ENCODE measurements at places on chromosomes 11 and 22. TPM values are rescaled to one million over a fixed set of nuclear protein-coding genes. Genes with fewer than 3 reads are reported as not detected.

Gene ADAMTS15
- total RNA-seq = 0.05 TPM

Gene ALKBH3
- 38.5 TPM for total RNA-seq

Gene SPON1
- 1.6 TPM for total RNA-seq

Gene INS
- not detected for total RNA-seq

DNA sequence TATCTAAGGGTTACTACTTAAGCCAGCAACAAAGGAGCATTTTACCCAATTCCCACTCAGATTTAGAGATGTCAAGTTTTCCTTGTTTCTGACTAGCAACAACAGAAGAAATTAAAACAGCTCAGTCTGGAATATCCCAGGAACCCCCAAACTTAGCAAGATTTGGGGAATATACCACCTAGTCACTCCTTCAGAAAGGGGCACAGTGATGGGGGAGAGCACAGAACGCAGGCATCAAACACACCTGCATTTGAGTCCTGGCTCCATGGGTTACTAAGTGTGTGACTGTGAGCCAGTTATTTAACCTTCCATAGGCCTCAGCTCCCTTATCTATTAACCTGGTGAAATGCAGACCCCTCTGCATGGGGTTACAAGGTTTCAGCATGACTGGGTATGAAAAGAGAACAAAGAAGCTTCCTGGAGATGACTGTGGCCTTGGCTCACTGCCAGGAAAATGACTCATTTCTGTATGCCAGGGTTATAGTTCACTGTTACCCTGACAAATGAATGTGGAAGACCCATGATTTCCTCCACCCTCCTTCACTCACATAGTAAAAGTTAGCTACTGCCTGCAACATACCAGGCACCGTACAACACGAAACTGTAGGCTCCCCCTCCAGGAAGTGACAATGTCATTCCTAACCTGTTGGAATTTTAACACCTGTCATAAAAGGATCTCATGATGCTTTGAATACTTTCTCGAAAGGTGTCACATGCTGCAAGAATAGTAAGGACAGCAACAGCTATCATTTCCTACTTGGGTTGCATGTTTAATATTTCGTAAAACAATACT is 79.6 kb downstream of the ME3 start:
- H3K27me3 ChIP-seq = no peaks in the 10 kb centered on the region
- H3K27ac ChIP-seq = peak overlapping the region; percentile 15
- no peak overlapping the region for H3K4me3 ChIP-seq
- H3K36me3 ChIP-seq = peaks cover 3% of the 10 kb centered on the region
- peaks cover 14% of the 10 kb centered on the region for H3K4me1 ChIP-seq

- H3K36me3 ChIP-seq = no peaks in the 10 kb centered on the region
- no peak overlapping the region for H3K27ac ChIP-seq
- DNase-seq = no peak
- no peak overlapping the region for H3K4me3 ChIP-seq
Measured at GRCh38 chr11:84322211-84322610, 1036.0 kb upstream of the CCDC90B start.

DNA sequence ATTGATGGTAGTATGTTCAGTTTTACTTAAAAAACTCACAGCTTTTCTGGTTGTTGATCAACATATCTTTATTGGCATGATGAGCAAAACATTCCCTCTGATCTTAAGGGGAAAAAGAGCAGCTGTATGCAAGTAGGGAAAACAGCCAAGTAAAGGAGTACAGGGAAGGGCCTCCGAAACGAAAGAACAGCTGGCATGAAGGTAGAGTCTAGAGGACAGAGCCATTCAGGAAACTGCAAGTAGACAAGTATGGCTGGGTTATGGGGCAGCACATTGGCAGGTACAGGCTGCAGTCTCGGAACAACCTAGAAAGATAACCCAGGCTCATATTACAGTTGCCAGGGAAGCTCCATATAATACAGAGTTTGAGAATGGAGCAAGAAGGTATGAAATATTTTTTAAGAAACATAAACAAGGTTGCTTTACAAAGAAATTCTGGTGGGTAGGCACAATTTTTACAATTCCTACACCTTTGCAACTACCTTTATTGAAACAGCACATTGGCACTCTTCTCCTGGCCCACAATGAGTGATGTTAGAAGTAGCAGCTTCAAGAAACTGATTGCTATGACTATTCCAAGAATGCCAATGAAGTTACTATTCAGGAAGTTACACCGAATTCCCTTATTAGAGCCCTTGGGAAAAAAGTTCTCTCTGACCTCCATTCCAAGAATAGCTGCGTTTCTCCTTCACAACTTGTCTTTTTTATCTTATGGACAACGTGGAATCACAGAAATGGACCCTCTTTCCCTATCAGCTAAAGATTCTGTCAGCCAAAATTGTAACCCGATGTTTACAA is 45.2 kb downstream of the LGR4 start:
- H3K36me3 ChIP-seq = no peaks in the 10 kb centered on the region
- DNase-seq = no peak
- H3K27me3 ChIP-seq = no peaks in the 10 kb centered on the region
- H3K27ac ChIP-seq = no peak overlapping the region
- H3K4me3 ChIP-seq = no peak overlapping the region
- no peaks in the 10 kb centered on the region for H3K4me1 ChIP-seq

GRCh38 chr22:29994027-29994715 is 86.1 kb upstream of the HORMAD2 start:
- H3K4me1 ChIP-seq = peaks cover 5% of the 10 kb centered on the region
- peaks cover 11% of the 10 kb centered on the region for H3K36me3 ChIP-seq
- no peak for DNase-seq
- no peak overlapping the region for H3K27ac ChIP-seq
- H3K4me3 ChIP-seq = no peak overlapping the region

DNA sequence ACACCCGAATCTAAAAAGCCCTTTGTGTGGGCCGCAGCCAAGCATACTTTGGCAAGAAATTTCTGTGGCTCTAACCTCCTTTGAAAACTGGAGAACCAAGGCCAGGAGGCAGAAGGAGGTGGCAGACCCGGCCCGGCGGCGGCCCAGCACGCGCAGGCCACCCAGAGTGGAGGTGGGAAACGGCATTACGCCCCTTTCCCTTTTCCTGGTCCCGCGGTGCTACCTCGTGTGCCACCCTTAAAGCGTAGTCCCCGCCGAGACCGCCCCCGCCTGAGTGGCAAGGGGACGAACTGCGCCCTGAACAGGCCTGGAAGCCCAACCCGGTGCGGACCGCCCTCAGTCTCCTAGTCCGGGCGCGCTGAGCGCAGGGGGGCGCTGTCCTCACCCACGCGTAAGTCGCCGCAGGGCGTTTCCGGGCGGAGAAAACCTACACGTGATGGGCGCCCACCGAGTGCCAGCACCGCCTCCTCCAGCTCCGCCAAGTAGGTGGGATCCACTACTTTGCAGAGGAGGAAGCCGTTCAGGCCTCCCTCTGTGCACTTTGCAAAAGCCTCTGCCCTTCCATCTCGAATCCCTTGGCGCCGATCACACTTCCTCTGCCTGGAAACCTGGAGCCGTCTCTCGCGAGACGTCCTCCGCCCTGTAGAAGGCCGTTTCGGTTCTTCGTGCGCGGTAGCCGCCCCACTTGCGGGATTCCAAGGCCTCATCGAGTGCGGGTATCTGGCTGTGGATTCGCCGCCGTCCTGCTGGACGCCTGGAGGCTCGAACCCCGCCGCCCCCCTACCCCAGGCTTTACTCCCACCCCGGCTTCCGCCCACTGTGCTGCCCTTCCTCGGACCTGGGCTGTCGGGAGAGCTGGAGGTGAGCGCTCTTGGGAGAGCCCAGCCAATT is at the start of gene ACCS:
ACCS (plus strand) TSS at position 430 of the 891 bp plus-strand sequence. CDS start 1,358 bp downstream, outside the sequence.
- H3K27ac ChIP-seq = peak within 1 kb of the TSS; percentile 89
- H3K4me1 ChIP-seq = peaks cover 28% of the 10 kb centered on the region
- no peaks in the 10 kb centered on the region for H3K36me3 ChIP-seq

DNA sequence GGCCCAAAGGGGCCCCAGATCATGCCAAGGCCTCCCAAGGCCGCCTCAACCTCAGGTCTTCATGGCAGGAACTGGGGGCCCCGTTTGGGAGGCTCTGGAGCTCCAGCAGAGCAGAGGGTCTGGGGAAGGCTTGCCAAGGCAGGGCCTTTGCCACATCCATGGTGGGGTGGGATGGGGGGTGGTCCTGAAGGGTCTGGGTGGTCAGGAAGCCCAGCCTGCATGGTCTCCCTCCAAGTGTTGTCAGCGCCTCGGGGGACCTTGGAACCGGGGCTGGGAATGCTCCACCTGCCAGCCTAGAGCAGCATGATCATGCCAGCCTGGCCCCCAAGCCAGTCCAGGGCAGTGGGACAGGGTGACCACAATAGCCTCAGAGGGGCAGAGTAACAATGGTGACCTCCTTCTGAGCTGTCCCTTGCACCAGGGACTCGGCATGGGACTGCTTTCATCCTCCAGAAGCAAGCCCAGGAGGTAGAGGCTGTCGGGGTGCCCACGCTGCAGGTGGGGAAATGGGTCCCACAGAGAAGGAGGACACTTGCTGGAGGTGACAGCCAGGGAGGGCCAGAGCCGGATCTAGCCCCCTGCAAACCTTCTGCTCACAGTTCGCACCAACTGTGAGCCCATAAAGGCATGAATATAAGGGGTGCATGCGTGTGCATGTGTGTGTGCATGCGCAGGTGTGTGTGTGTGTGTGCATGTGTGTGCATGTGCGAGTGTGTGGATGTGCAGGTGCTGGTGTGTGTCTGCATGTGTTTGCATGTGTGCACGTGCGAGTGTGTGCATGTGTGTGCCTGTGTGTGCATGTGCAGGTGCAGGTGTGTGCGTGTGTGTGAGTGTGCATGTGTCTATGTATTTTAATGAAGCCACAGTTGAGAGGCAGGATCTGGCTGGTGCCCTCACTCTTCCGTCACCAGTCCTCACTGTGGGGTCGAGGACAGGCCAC is 63.8 kb downstream of the MYEOV start:
- DNase-seq = no peak
- no peak overlapping the region for H3K27ac ChIP-seq
- no peak overlapping the region for H3K4me3 ChIP-seq
- peaks cover 2% of the 10 kb centered on the region for H3K4me1 ChIP-seq
- H3K36me3 ChIP-seq = no peaks in the 10 kb centered on the region

DNA sequence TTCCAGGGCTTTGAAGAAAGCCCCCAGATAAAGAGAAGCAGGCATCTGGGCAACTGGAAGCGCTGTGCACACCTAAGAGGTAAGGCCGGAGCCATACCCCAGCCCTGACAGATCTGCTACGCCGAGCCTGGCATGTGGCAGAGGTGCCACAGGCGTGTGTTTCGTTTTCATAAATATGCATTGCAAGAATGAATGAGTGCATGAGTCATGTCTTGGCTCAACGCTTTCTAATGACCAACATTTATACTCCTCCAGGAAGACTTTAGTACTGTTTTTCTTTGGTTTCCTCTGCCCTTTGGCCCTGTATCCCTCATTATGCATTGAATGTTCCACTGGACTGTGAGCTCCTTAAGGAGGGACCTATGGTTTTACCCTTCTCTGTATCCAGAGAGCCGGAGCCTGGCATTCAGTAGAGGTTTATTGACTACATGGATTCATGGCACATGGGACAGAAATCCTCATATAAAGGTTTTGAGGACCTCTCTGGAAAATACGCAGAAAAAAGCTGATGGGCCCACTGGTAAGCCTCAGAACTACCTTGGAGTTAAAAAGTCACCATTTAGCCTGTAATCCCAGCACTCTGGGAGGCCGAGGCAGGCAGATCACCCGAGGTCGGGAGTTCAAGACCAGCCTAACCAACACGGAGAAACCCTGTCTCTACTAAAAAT is 38.9 kb upstream of the CSNK2A3 start:
- no peak overlapping the region for H3K4me3 ChIP-seq
- H3K27ac ChIP-seq = no peak overlapping the region
- no peaks in the 10 kb centered on the region for H3K27me3 ChIP-seq
- H3K36me3 ChIP-seq = no peaks in the 10 kb centered on the region
- no peaks in the 10 kb centered on the region for H3K4me1 ChIP-seq
- no peak for DNase-seq

DNA sequence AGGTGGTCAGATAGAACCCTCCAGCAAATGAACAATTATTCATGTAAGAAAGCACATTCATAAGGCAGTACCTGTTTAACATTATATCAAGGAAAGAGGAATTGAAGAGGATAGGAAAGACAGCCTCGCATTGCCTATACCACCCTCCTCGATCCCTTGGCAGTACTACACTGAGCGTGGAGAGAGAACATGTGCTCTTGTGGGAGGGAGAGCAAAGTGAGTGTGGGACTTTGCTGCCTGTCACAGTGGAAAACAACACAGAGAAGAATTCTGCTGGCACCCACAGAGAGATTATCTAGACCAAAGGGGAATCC is 17.5 kb upstream of the DDX10 start:
- DNase-seq = no peak
- H3K4me1 ChIP-seq = no peaks in the 10 kb centered on the region
- no peak overlapping the region for H3K4me3 ChIP-seq
- no peaks in the 10 kb centered on the region for H3K36me3 ChIP-seq
- H3K27ac ChIP-seq = no peak overlapping the region

- H3K27ac ChIP-seq = no peak overlapping the region
- H3K4me3 ChIP-seq = no peak overlapping the region
- H3K36me3 ChIP-seq = no peaks in the 10 kb centered on the region
- H3K4me1 ChIP-seq = no peaks in the 10 kb centered on the region
- peaks cover 45% of the 10 kb centered on the region for H3K27me3 ChIP-seq
Measured at GRCh38 chr11:73265278-73265810, 6.8 kb upstream of the P2RY6 start.

DNA sequence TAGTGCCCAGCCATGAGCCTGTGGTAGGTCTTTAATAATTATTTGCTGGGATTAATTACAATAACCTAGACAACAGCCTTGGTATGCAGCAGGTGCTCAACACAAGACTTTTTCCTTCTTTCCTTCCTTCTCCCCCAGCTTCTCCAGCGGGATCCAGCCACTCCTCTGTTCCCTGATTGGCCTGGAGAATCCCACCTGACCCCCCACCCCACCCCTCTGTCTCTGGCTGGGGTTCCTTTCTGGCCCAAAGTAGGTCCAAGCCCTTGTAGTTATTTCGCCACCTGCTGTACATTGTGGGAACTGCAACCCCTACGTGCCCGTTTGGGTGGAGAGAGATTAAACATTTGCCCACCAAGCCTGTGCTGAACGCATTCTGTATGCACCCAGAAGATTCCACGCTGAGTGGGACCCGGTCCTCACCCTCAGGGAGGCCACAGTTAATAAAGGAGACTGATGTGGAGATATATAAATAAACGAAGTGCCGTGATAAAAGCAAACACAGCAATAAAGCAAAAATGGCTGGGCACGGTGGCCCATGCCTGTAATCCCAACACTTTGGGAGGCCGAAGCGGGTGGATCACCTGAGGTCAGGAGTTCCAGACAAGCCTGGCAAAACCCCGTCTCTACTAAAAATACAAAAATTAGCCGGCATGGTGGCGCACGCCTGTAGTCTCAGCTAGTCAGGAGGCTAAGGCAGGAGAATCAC is 32.1 kb upstream of the DGKZ start:
- peaks cover 29% of the 10 kb centered on the region for H3K4me1 ChIP-seq
- DNase-seq = peak; percentile 77
- H3K36me3 ChIP-seq = no peaks in the 10 kb centered on the region
- H3K27ac ChIP-seq = no peak overlapping the region
- H3K4me3 ChIP-seq = no peak overlapping the region
- no peaks in the 10 kb centered on the region for H3K27me3 ChIP-seq

GRCh38 chr11:4662876-4663275 is 19.1 kb downstream of the OR51E1 start:
- DNase-seq = no peak
- H3K27ac ChIP-seq = no peak overlapping the region
